ENCODE measurements at places on chromosomes 6 and 20. TPM values are rescaled to one million over a fixed set of nuclear protein-coding genes. Genes with fewer than 3 reads are reported as not detected.

SPAG4 gene
- total RNA-seq = 3.0 TPM

FITM2 gene
- total RNA-seq = 7.0 TPM

TCP11 gene
- total RNA-seq = not detected

EBF4 gene
- 29.8 TPM for total RNA-seq

LY6G6D gene
- total RNA-seq = not detected

DNA sequence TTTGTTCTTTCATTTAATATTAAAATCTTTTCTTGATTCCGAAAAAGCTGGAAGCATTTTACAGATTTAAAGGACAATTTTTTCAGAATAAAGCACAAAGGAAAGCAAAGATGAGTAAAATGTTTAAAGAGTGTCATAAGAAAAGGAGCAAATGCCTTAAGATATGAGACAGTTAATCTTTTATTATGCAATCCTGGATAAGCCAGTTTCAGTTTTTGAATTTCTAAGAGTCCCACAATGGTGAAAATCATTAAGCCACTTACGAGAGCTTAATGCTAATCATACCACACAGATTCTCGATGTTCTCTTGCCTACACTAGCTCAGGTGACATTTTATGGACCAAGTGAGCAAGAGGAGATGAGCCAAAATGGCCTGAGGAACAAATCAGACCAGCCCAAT lies 103.7 kb upstream of the RNF217 start:
- H3K4me1 ChIP-seq = no peaks in the 10 kb centered on the region
- H3K36me3 ChIP-seq = no peaks in the 10 kb centered on the region
- H3K27me3 ChIP-seq = no peaks in the 10 kb centered on the region
- H3K27ac ChIP-seq = no peak overlapping the region

- no peak overlapping the region for H3K4me3 ChIP-seq
- peak; percentile 62 for DNase-seq
Measured at GRCh38 chr6:111984081-111984480, 69.8 kb upstream of the CCN6 start.

- no peak for DNase-seq
- no peaks in the 10 kb centered on the region for H3K27me3 ChIP-seq
Measured at GRCh38 chr6:100371591-100371990, 93.1 kb downstream of the SIM1 start.

DNA sequence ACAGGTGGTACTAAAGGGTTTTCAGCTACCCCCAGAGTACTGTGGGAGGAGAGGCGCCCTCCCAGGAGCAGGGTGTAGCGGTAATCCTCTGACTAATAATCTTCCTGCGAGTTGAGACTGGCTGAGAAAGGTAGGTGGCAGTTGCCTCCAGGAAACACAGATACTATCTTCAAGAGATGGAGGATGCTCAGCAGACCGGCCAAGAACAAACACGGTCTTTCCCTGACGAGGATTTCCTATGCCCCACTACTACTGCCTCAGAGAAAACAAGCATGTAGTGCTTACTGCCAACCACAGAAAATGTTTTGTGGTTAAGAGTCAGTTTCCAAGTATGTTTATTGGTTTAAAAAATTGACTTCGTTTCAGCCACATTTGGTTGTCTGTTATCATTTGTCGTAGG lies 26.8 kb downstream of the C6orf89 start:
- peaks cover 59% of the 10 kb centered on the region for H3K36me3 ChIP-seq
- H3K4me3 ChIP-seq = no peak overlapping the region
- no peaks in the 10 kb centered on the region for H3K27me3 ChIP-seq

DNA sequence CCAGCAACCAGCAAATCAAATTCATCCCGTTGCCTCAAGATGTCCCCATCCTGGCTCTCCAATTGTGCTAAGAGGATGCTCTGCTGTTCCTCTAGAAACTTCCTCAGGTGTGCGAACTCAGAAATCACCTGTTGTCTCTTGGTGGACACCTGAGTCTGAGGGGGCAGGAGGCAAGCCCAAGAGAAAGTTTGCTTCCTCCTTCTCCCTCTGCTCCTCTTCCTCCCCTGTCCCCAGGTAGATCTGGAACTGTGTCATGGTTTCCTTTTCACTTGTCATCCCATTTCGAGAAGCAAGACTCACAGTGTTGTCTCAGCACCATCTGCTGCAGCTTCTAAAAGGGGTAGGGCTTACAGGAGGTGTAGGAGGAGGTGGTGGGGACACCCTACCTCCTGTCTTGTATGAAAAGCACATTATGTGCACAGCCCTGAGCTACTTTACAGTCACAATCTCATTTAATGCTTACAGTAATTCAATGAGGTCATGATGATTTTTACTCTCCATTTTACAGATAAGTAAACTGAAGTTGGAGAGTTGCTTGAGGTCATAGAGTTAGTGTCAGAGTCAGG lies 2.5 kb downstream of the TRIM10 start:
- H3K27ac ChIP-seq = no peak overlapping the region
- H3K36me3 ChIP-seq = no peaks in the 10 kb centered on the region
- DNase-seq = peak; percentile 88
- peaks cover 8% of the 10 kb centered on the region for H3K4me1 ChIP-seq
- no peaks in the 10 kb centered on the region for H3K27me3 ChIP-seq

Measured in esophagus muscularis mucosa (tissue), 4 donors.